Fibroblast of skin of left quadriceps (primary cell): ENCODE measurements at places on chromosomes 13 and 19.

DNA sequence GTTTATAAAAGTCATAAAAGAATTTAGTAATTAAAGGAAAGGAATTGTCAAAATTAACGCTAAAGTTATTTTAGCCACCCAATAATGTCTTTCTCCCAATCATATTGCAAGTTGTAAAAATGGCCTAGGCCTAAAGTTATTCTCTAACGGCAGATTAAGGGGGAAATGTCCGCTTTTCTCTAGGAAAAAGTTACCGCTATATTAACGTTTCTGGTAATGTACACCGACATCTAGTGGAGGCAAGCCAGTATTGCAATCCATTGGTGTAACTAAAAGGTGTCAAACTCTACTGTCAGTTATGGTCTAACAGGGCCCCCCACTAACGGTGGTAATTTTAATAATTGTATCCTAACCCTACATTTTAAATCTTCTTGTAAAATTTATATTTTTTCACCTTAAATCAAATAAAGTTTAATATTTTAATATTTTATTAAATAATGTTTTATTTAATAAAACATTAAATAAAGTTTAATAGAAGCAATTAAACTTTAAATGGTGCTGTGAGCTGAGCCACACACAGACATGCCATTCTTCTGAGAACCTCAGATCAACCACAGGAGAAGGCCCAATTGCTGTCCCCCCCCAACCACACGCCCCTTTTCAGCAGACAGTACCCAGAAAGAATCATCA lies 35.9 kb upstream of the ZSCAN5A start:
- DNase-seq: peak; percentile 9

DNA sequence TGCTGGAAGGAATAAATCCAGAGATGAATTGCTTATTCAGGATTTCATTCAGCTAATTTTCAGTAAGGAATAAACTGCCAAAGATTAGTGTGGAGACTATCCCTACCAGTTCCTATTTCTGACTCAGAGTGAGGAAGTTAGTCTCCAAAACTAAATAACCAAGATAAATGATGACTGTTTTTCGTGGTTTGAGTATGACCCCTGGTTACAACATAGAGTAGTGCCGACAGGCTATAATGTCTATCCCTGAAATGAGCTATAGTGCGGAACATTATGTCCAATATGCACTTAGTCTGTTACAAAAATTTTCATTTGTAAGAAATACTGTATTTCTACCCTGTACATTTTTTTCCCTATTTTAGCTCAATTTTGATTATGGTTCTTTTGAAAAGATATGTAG lies 51.4 kb downstream of the NBEA start:
- no peak for DNase-seq

DNA sequence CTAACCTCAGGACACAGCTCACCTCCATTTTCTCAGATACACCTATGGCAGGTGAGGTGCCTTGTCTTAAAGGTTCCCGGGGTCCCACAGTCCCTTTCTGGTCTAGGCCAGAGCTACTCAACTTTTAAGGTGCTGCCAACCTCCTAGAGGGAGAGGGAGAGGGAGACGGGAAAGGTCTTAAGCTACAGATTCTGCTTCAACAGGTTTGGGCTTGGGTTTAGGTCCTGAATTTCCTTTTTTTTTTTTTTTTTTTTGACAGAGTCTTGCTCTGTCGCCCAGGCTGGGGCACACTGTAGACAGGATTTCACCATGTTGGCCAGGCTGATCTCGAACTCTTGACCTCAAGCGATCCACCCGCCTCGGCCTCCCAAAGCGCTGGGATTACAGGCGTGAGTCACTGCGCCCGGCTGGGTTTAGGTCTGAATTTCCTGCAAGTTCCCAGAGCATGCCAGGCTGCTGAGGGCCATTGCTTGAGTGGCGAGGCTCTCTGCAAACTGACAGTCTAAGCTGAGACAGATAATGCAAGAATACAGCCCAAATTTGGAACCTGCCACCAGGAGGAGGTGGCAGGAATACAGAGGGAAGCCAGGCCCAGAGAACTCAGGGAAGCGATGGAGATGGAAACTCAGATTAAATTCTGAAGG lies 7.8 kb upstream of the SYCN start:
- no peak for DNase-seq

DNA sequence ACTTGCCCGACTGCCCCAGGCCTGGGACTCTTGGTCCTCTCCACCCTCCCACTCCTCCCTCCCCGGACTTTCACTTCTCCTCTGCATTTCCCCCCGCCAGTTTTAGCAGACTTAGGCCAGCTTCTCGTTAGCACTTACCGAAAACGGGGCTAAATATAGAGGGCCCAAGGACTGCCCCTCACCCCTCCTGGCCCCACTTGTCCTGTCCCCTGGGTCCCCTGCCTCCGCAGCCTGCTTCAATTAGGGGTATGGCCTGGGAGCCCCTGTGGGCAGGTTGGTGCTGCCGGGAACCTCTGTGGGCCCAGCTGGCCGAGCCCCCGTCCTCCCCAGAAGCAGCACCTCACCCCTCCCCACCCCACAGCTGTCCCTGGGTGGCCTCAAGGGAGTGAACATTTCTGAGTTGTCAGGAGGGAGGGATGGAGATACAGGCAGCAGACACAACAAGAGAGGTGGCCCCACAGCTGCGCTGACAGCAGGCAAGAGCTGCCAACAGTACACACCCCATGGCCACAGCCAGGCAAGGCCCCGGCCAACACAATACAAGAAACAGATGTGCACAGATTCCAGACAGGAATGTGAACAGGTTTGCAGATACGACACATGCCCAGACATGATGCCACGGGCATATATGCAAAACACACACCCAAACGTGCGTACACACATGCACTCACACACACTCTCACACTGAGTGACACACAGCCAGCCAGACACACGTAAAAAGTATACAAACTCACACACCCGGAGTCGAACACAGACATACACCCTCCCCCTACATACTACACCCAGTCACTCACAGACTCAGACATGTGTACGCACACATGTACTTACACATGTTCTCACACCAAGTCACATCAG lies 2.6 kb downstream of the POU2F2 start:
- DNase-seq: peak; percentile 40

- DNase-seq: no peak
Observed at GRCh38 chr13:34722922-34723321, 219.1 kb upstream of the NBEA start.

DNA sequence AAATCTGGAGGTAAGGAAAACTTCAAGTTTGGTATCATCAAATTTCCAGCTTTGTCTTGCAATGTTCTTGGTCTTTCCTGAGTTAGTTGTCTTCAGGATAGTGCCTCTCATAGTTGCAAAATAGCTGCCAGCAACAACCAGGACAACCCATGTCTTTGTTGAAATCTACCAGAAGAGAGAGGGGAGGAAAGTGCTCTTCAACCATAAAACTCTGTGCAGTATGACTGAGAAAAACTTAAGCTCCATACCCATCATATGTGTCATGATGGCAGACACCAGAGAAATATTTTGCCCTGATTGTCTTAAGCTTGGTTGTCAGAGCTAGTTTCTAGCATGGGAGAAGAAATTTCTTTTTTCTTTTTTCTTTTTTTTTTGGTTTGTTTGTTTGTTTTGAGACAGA lies 103.3 kb downstream of the SPRY2 start:
- DNase-seq: no peak

DNA sequence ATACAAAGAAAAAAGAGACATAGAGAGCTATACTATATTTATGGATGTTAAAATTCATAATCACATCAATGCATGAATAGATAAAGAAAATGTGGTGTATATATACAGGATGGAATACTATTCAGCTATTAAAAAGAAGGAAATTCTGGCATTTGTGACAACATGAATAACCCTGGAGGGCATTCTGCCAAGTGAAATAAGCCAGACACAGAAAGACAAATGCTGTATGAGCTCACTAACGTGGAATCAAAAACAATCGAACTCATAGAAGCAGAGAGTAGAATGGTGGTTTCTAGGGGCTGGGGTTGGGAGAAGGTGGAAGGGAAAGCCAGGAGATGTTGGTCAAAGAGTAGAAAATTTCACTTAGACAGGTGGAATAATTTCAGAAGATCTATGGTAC lies 24.0 kb downstream of the UTP14C start:
- no peak for DNase-seq

GRCh38 chr19:34838248-34838647 lies 65.2 kb upstream of the ZNF599 start:
- DNase-seq: no peak

GRCh38 chr13:98521461-98522247 lies 55.3 kb downstream of the STK24 start:
- no peak for DNase-seq

DNA sequence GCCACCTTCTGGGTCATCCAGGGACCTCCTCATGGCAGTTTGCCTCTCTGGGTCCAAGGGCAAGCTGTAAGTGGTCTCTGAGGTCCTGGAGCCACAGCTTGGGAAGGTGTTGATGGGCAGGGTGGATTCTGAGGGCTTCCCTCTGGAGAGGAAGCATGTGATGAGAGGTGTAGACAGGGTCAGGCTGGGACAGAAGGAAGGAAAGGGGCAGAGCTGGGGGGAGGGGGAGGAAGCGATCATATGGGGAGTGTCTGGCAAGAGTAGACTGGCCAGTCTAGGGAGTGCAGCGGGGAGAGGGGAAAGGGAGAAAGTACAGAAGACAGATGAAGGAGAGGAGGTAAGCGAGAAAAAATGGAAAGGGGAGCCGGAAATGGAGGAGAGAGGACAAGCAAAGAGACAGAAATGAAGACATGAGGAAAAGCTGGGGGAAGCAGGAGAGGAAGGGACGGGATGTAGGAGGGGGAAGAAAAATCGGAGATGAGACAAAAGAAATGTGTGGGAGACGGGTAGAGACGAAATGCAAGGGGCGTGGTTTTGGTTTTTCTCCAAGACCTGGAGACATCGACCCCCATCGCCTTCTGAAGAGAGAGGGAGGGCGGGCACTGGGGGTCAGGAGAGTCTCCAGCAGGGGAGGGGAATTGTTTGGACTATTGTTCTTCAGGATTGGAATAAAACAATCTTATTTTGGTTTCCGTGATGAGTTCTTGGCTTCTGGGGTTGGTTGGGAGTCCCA lies 26.6 kb downstream of the ZSWIM9 start:
- DNase-seq: no peak

- DNase-seq: no peak
Observed at GRCh38 chr19:18049385-18049784, 37.3 kb downstream of the IL12RB1 start.

DNA sequence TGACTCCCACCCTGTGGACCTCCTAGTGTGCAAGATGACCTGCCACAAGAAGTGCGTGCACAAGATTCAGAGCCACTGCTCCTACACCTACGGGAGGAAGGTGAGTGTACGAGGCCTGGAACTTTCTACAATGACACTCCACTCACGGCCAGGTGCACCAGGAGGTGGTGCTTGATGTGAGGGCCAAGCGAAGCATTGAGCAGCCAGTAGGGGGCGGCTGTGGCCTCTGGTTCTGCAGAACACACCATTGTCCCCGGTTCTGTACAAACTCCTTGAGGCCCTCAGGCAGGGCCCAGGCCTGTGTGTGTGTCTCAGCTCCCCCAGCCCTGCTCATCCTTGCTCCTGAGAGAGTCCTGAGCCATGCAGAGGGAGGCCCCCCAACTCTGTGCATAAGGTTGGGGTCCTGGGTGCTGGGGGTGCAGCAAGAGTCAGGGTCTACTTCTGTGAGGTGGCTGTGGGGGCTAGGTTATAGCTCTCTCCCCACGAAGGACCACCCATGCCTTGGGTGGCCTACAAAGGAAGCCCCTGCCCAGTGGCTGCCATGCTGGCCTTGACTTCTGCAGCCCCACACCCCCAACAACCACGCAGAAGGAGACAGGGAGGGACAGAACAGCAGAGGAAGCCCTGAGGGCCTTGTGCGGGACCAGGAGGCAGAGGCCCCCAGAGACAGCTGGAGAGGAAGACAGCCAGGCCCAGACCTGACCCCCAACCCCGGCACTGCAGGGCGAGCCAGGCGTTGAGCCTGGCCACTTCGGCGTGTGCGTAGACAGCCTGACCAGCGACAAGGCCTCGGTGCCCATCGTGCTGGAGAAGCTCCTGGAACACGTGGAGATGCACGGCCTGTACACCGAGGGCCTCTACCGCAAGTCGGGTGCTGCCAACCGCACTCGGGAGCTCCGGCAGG lies 9.7 kb upstream of the USE1 start:
- no peak for DNase-seq
